ENCODE measurements at places on chromosomes 3 and 15.
A peak's percentile ranks its signal among the peaks of the same experiment; 100 is the strongest.

DNA sequence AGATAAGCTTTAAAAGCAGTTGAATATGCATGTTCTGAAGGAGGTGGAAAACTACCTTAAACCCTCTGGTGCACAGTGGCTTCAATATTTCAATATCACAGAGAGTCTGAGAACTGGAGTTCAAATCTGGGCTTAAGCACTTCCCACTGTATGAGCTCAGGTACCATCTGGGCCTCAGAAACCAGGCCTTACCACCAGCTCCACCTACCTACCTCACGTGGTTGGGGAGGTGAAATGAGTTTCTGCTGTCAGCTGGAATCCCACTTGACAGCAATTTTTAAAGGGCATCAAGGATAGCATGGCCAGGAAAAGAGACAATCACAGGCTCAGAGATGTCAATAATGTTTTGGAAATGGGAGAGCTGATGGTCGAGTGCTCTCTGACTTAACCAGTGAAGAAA lies 5.0 kb downstream of the CHCHD4 start:
- no peak for DNase-seq

- DNase-seq, result no peak
Observed at GRCh38 chr3:155387571-155387970, 94.1 kb upstream of the STRIT1 start.

DNA sequence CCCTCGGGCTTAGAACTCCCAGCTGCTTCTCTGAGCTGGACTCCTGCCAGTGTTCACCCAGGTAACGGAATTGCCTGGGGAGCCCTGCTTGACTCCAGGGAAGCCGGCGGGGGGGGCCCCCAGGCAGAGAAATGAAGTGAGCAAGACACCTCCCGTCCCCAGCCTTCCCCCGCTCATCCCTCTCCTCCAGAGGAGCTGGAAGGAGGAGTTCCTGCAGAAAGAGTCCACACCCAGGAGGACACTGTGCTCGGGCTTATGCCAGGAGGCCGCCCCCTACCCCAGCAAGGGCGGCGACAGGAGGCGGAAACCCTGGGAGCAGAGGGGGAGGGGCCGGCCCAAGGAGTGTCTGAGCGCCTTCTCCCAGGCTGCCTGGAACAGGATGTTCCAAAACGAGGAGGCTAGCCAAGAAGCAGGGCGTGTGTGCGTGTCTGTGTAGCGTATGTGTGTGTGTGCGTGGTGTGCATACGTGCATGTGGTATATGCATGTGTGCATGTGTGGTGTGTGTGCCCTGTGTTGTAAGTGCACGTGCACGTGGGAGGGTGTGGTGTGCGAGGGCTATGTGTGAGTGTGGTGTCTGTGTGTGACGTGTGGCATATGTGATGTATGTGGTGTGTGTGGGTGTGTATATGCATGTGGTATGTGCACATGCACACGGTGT lies 511.3 kb downstream of the SHQ1 start:
- peak; percentile 57 for DNase-seq

DNA sequence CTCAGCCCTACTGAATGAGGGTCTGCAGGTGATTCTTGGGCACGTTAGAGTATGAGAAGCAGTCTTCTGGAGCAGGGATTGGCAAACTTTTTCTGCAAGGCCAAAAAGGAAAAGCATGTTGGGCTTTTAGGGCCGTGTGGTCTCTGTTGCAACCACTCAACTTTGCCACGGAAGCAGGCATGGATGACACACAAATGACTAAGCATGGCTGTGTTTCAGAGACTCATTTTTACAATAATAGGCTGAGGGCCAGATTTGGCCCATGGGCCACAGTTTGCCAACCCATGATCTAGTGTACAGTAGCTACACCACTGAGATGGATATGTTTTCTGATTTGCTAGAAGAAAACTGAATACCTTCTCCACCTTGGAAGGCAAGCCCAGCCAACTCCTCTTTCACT lies 66.1 kb upstream of the PRICKLE2 start:
- peak; percentile 72 for DNase-seq

DNA sequence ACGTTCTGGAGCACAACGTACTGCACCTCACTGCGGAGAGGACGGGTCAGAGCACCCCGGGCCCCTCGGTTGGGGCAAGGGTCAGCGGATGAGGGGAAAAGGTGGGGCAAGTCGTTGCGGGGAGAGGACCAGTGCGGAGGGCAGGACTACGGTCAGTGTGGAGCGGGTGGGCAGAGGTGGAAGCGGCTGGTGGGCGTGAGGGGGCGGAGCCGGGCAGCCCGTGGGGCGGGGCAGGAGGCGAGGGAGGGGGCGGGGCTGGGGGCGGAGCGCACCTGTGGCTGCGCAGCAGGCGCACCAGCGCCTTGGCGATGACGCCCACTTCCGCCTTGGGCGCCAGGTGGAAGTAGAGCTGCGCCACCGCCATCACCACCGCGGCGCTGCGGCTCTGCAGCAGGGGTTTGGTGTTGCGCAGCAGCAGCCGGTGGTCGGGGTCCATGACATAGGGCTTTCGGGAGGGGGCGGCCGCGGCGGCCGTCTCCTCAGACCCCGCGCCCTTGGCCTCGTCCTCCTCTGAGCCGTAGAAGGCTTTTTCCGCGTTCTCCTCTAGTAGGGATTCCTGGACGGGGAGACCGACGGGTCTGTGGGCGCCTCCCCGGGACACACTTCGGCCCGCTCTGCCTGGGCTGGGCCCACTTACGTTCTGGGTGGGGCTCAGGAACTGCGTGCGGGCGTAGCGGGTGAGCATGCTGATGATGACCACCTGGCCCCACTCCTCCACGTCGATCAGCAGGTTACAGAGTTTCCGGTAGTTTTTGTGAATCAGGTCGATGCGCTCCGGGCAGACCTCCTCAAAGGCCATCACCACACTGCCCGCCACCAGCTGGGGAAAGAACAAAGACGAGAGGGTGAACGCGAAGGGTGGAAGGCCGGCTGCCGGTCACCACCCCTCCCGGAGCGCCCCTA lies 29.2 kb downstream of the AP3B2 start:
- DNase-seq, result no peak

DNA sequence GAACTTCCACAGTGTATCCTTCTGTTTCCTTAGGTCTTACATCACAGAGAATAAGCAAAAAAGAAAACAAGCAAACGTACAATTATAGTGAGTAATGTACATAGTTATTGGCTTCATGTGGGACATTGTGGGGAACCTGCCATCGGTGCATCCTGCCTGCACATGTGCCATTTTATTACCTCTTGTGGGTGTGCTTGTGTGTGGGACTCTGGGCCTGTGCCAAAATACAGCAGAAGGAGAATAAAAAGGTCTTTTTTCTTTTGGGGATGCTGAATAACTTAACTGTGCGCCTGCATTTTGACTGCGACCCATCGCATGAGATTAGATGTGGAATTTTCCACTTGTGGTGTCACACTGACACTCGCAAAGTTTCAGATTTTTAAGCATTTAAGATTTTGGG lies 169.6 kb upstream of the DCBLD2 start:
- DNase-seq, result no peak

GRCh38 chr15:66919421-66919820 lies 146.0 kb upstream of the SMAD3 start:
- DNase-seq, result no peak

DNA sequence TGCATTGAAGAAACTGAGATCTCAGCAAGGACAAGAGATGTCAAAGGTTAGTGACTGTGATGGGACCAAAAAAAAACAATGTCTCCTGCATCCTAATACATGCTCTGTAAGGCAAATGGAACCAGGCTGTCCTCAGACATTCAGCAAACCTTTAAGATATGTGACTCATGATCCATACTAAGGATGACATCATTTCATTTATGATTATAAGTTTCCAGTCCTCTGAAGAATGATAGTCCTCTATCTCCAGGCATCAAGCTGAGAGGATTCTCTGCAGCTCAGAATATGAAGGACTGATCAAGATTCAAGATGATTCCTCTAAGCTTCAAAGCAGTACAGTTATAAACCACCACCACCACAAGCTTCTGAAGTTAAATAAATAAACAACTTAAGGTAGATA lies 47.6 kb downstream of the SSR3 start:
- no peak for DNase-seq

- DNase-seq, result no peak
Observed at GRCh38 chr3:11199902-11200845, 45.9 kb downstream of the HRH1 start.

GRCh38 chr3:161548301-161548700 lies 51.7 kb downstream of the OTOL1 start:
- no peak for DNase-seq

DNA sequence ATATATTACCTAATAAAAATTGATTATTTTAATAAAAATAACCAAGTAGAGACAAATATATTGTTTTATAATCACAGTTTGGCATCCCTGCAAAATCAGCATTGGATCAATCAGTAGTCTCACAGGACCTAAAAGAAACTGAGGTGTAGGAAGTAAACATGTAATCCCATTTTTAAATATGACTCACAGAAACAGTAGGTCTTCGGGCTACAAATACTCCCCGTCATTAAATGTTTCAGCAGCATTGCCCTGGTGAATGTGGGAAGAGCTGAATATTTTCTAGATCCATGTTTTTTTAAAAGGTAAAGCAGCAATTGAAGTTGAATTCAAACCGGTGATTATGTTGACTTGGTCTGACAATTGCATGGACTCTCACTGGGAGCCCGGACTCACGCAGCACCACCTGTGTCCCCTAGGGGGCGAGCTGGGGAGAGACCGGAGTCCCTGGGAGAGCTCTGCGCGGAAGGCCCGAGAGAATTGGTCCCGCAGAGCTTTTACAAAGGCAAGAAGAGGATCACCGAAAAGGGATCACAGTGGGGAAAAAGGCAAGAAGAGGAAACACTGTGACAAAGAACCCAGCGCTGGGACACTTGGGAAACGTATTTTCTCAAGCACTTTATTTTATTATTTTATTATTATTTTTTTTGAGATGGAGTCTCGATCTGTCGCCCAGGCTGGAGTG lies 17.2 kb upstream of the USP3 start:
- no peak for DNase-seq

DNA sequence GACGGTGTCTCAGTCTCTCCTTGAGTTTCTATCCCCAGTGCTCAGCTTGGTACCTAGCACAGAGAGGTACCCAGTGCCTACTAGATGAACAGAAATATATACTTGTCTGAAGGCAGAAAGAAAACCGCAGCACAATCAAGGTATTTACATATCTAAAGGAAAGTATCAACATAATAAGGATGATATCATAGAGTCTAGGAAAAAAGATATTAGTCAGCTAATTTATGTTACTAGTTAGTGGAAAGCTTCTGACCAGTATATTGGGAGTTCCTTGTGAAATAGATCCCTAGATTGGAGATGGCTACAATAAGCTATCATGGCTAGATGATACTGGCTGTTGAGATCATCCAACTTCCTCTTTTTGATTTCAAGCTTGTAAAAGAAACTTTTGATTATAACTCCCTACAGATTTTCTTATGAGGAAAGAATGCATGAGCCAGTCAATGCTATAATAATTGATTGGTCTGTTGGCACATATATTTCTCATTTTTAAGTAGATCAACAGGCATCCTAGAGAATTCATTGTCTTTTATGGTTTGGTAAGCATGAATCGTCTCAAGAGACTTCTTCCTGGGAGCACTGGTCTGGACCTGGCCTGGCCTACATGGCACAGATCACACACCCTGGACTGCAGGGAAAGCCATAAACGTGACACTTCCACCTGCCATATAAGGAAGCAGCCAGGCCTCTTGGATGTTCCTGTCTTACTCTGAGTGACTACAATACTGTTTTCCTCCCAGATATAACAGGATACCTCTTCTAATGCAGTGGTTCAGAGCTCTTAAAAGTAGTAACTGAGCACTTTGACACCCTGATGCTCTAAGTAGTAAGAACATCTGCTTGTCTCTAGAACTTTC lies 60.7 kb downstream of the IMPG2 start:
- no peak for DNase-seq

- no peak for DNase-seq
Observed at GRCh38 chr3:149632225-149632624, 25.6 kb downstream of the WWTR1 start.

- DNase-seq, result no peak
Observed at GRCh38 chr3:134847349-134847748, 52.3 kb downstream of the EPHB1 start.

GRCh38 chr15:101615414-101615985 lies 36.7 kb downstream of the TM2D3 start:
- DNase-seq, result no peak

GRCh38 chr3:187120326-187120725 lies 19.0 kb downstream of the RPL39L start:
- no peak for DNase-seq

- no peak for DNase-seq
Observed at GRCh38 chr3:14284694-14285547, 106.3 kb downstream of the LSM3 start.

DNA sequence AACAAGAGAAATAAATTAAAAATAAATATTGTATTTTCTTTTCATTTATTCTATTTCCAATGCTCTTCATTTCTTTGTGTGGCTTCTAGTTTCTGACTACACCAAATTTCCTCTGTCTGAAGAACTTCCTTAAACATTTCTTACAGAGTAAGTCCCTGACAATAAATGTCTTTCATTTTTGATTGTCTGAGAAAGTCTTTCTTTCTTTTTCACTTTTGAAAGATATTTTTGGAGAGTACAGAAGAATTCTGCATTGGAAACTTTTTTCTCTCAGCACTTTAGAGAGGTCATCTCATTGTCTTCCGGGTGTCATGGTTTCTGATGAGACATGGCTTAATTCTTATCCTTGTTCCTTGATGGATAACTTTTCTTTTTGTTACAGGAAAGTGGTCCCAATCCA lies 119.6 kb downstream of the MOBP start:
- DNase-seq, result no peak

- no peak for DNase-seq
Observed at GRCh38 chr3:9384141-9384828, 13.1 kb upstream of the SETD5 start.

DNA sequence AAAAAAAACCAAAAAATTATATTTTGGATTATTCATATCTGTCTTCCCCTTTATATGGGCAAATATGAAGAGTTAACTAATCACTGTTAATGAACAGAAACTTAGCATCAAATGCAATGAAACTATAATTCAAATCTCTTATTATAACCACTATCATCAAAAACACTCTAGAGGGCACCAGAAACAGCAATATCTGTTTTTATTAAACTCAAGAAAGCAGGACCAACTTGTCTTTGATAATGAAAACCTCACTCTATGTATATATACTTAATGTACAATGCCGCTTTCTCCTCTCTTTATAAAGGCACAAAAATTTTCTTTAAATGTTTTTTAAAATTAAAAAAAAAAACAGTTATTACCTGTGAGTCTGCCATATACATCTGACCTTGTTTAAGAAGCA lies 92.7 kb downstream of the UACA start:
- no peak for DNase-seq

GRCh38 chr3:134559591-134559990 lies 73.7 kb downstream of the CEP63 start:
- DNase-seq, result no peak

GRCh38 chr3:175163686-175164085 lies 304.6 kb downstream of the NAALADL2 start:
- DNase-seq, result no peak

DNA sequence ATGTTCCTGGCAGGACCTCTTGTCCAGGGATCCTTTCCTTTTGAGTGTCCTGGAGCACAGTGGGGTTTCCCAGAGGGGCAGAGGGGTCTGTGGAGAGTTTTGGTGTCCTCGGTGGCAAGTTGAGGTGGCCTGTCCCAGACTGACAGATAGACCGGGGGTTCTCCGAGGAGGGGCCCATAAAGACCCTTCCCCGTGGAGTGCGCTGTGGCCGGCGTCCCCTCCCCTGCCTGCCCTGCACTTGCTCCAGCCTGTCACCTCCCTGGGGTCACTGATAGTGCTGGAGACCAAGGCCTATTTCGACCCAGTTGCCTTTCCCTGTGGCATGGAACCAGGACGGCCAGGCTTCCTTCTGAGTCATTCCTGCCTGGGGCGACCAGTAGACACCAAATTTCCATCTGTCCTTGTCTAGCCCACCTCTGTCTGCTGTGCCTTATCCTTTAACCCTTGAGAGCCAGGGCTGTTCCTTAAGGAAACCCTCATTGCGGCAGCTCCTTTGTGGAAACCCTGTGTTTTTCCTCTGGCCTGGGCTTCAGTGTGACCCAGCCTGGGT lies 2.9 kb downstream of the MUC4 start:
- DNase-seq, result no peak
